Activated naive CD4-positive, alpha-beta T cell (primary cell): ENCODE measurements at places on chromosomes 7 and 10.
A peak's percentile ranks its signal among the peaks of the same experiment; 100 is the strongest.

DNA sequence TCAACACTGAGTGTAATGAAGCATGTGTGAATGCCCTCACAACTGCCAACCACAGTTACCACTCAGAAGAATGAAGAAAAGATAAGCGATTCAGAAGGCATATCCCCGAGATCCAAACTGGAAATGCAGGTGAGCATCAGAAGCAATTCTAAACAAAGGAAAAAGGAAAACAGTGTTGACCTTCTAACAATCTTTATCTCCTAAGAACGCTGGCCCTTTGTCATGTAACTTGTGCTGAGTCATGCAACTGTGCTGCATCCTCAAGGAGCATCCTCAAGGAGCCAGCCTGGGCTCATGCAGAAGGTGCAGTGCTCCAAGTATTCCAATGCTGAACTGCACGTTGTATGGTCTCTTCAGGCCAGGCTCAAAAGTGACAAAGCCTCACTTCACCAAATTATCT is 30.6 kb downstream of the SEC61G start:
- DNase-seq = no peak

- no peak for DNase-seq
These were observed 409.2 kb upstream of the KLF6 start for GRCh38 chr10:4194231-4194630.

DNA sequence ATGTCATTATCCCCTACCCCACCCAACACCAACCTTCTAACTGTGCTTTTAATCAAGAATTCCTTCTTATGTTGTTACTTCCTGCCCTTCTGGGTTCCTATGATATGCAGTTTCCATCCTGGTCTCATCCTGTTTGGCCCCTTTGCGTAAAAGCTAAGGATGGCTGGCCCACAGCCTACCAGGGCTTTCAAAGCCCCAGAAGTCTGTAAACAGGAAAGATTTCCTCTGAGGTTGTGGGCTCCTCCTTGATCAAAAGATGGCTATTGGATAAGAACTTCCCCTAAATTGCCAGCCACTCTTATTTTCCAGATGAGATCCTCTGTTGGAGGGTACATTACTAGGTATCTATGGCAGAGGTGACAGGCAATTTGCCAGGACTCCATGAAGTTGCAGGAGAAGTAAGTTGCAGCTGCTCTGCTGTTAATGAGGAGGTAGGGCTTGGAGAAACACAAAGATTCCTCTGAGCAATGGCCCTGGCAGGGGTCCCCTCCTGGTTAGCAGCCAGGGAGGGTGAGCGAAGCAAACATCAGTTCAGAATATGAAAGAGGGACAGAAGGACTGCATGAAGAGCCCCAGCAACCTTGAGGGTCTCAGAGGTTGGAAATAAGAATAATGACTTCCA is 32.1 kb downstream of the NRP1 start:
- DNase-seq = no peak

DNA sequence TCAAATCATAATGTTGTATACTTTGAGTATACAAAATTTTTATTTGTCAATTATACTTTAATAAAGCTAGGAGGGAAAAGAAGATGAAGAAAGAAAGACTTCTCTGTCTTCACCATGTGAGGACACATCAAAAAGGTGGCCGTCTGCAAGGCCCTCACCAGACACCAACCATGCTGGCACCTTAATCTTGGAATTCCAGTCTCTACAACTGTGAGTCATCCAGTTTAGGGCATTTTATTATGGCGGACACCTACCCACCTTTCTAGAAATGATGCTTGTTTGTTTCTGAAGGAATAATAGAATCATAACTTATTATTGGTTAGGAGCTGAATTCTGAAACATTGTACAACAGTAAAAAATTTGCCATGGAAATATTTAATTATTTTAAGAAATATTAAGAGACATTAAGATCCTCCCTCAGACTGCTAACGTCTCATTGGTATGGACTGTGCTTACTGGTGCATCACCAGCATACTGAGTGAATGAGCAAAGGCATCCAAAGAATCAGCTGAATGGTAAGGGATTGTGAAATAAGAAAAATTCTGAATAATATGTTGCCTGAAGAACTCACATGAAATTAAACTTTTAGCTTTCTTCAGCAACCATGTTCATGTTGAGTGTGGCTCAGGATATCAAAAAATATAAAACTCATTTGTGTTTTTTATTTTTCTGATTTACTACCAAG is 536.6 kb downstream of the HTR7 start:
- DNase-seq = no peak

GRCh38 chr7:107687656-107688055 is 27.0 kb downstream of the SLC26A4 start:
- no peak for DNase-seq

DNA sequence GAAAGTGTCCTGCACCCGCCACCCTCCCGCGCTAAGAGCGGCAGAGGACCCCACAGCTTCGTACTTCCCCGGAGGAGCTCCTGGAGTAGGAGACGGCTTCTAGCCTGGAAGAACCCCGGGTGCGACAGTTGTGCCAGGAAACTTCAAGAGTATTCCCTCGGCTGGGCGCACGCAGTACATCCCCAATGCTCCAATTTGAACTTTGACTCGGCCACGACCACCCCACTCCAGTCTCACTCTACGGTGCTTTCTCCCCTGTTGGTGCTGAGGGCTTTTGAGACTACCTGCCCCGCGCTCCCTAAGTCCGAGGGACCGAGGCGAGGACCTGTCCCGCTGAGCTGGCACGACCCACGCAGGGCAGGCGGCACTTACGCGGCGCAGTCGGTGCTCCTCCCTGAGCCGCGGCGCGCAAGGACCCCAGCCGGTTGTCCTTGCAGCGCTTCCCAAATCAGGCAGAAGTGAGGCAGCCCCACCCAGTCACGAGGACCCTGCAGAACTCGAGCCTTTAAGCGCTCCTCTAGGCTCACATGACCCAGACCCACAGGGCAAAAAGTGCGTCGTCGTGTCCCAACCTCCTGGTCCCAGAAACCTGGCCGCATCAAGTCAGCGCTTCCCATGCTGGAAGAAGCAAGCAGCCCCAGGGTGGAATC is at the start of gene CPVL:
Gene CPVL (minus strand): TSS at position 481 of the 650 bp plus-strand sequence. CDS start 25,476 bp downstream, outside the sequence.
- no peak for DNase-seq

- DNase-seq = no peak
These were observed 94.0 kb downstream of the ELMO1 start for GRCh38 chr7:37354656-37355131.

- peak; percentile 31 for DNase-seq
These were observed 31.6 kb upstream of the LEP start for GRCh38 chr7:128209229-128210035.

- DNase-seq = no peak
These were observed 276.2 kb downstream of the USP6NL start for GRCh38 chr10:11335167-11335652.

DNA sequence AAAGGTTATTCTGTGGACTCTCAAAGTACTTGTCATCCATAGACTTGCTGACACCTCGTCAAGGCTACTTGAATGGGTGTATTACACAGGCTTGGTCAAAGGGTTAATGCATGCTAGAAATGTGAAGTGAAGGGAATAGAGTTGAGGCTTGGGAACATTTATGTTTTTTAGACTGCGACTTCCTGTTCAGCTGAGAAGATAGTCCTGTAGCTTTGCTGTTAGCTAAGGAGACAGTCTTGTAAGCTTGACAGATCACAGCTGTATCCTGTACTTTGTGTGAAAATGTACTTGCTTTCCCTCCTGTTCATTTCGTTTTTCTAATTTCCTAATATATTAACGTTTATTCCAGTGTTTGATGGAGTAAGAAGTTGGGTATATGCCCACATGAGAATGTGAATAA is 52.1 kb downstream of the ADD3 start:
- no peak for DNase-seq

DNA sequence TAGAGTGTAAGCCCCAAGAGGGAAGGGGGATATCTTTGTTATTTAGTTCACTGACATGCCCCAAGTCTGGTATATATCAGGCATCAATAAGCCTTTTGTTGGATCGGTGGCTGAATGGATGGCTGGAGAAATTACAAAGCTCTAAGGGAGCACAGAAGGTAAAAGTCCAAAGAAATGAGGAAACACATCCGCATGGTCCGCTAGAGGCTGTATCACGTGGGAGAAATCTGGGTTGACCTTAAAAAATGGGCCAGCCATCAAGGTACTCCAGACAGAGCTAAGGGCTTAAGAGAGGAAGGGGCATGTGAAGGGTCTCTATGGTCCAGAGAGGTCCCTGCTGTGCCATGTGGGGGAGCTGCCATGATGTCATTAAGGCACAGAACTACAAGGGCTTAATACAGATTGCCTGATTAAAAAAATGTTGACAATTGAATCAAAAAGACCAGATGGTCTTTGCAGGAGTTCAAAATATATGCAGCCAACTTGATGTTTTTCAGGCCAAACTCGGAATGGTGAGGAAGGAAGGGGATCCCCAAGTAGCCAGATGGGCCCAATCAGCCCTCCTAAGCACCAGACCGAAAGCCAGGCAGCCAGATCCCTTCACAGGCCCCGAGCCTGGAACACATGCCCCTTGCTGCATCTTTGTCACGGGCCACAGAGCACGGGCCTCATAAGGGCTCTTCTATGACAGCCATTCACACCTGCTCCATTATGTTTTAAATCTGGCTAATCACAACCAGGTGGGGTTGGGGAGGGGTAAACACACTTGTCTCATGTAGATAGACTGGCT is 31.9 kb downstream of the SCRN1 start:
- no peak for DNase-seq

GRCh38 chr10:17453373-17454091 is 863 bp downstream of the ST8SIA6 start:
- no peak for DNase-seq

GRCh38 chr10:33376976-33377657 is 42.6 kb upstream of the NRP1 start:
- DNase-seq = no peak

DNA sequence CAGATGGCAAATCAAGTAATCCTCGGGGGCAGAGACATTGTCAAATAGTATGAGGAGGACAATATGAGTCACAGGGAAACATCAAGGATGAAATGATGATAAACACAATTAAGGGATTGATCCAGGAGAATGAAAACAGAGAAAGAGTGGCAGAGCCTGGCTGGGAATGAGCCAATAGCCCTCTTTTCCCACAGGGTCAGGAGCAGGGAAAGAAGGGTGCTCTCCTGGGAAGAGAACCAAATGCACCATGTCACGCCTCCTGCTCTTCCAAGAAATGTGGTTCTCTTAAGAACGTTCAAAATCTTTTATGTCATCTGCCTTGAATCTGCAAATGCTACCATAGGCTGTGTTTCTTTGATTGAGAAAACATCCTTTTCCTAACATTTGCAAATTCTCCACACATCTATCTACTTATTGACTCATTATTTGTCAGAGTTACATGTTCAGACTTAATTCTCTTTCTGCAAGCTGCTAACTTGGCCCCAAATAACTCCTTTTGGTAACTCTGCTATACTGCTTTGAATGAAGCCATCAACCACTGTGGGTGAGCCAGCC is 50.6 kb downstream of the HIPK2 start:
- no peak for DNase-seq

GRCh38 chr7:127844707-127845331 is 186.4 kb downstream of the LRRC4 start:
- DNase-seq = no peak

- no peak for DNase-seq
These were observed 179.6 kb downstream of the SND1 start for GRCh38 chr7:127831318-127832219.

GRCh38 chr7:32588657-32589056 is 93.4 kb downstream of the AVL9 start:
- no peak for DNase-seq

DNA sequence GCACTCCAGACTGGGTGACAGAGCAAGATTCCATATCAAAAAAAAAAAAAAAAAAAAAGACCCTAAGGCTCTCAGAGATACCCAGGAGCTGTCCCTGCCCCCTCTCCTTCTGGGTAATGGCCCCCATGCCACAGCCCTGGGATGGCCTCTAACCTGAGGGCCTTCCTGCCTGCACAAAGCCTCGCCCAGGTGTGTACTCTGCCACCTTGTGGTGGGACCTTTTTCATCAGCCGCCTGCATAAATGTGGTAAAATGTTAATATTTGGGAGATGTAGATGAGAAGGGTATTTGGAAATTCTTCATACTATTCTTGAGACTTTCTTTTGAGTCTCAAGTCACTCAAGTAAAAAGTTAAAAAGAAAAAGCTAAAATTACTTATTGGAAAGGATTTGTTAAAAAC is 46.3 kb upstream of the RNF216 start:
- no peak for DNase-seq

- DNase-seq = no peak
These were observed 91.2 kb downstream of the NHLRC2 start for GRCh38 chr10:113945687-113946085.

DNA sequence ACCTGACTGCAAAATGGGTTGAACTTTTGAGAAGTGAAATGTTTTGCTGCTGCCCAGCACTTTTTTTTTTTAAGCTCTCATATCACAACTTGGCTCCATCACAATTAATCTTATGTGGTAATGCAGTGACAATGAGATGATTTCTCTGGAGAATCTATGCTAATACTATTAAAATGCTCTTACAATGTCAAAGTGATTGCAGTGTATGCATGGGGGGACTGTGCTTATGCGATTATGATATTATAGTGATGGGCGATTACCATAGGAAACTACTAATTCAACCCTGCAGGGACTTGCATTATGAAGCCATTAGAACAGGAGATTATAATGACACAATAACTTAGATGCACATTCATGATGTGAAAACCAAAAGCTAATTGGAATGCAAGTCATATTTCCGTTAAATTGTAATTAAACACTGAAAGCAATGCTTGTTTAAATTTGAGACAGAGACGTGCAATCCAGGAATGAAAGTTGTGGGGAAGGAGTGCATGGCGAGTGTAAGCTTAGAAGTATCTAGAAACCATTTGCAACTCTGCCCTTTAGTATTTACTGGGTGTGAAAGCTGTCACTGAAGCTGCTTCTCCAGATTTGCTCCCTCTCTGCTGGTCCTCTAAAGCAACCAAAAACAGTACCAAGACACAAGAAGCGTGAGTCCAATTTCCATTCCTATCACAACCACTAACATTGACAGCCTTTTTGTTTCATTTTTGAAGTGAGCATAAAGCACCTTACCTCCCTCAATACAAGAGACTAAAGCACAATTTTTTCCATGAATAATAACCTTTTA is 21.6 kb downstream of the PTER start:
- no peak for DNase-seq

DNA sequence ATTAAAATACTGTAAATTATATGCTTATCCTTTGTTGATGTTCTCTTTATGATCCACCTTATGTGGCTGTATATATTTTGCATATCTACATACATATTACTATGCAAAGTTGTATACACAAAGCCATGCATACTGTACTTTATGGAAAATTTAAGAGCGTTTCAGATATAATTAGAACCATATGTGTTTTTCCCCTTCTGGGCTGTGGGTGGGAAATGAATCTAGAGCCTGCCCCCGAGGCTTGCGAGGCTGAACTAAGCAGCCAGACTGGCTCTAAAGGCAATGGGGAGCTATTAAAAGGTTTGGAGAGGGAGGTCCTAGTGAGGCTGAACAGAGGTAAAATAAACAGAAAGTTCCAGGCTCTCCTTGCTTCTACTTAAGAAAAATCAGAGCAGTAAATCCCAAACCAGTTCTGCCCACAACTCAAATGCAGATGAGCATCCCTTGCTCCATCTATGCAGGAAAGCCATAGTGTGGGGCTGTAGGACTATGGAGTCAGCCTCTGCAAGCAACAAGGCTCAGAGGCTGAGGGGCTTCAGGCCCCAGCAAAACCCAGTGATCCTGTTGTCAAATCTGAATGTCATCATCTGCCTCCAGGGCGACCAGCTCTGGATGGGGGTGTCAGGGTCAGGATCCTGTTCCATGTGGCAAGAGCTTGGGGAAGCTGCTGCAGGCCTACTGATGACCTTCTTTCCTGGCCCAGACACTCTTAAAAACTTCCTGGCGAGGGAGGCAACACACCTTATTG is 14.1 kb upstream of the DDIT4 start:
- DNase-seq = no peak

GRCh38 chr7:70387217-70387616 is 744.7 kb upstream of the GALNT17 start:
- DNase-seq = no peak

- no peak for DNase-seq
These were observed 4.2 kb downstream of the MNX1 start for GRCh38 chr7:157006205-157006747.
